Renal cortex interstitium (tissue), 15 donors: ENCODE measurements at places on chromosomes 16 and 17. TPM values are rescaled to one million over a fixed set of nuclear protein-coding genes. Genes with fewer than 3 reads are reported as not detected.

DNA sequence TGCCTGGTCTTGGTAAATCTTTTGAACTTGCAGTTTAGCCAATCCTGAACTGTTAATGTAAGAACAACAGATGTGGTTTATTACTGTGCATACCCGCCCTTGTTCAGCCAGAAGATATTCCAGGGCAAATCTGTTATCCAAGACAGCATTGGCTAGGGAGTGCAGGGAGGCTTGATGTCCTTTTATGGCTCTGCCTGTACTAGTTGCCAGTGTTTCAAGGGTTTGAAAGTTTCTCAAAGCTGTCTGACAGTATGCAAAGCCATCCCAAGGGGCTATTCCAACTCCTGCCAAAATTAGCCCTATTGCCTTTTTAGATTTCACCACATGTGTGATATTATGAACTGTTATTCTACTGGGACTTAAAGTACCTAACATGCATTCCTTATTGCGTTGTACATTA is 30.1 kb downstream of the LCMT1 start:
- no peak for DNase-seq

Gene PRSS33
- not detected for polyA plus RNA-seq

Gene MRPS23
- polyA plus RNA-seq, result 61.9 TPM

- DNase-seq, result no peak
Measured at GRCh38 chr16:26442321-26442720, 624.4 kb upstream of the C16orf82 start.

- no peak for DNase-seq
Measured at GRCh38 chr16:25922438-25922837, 230.7 kb downstream of the HS3ST4 start.

Gene UTS2R
- not detected for polyA plus RNA-seq

GRCh38 chr17:68867759-68868516 is 87.3 kb downstream of the ABCA8 start:
- DNase-seq, result no peak

Gene FBXL16
- polyA plus RNA-seq, result 2.7 TPM

Gene NLRC3
- 1.9 TPM for polyA plus RNA-seq

- no peak for DNase-seq
Measured at GRCh38 chr17:17050346-17051345, 8.4 kb downstream of the MPRIP start.

Gene DHX58
- 7.1 TPM for polyA plus RNA-seq
